ENCODE measurements at places on chromosomes 1 and 21.

DNA sequence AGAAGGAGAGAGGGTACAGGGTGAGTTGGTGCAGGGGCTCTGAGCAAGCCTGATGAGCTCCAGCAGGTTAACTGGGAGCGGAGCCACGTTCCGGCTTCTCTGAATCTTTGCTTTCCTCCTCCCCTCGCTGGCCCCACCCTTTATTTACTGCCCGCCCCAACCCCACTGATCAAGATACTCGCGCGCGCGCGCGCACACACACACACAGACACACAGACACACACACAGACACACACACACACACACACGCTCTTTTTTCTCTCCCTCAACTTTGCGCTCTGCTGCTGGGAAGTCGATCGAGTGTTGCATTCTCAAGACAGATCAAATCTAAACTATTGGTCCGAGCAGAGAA is at the start of gene GRIK1:
TSS of gene GRIK1 (minus strand) at position 73 of the 352 bp plus-strand sequence.
- no peak for DNase-seq

DNA sequence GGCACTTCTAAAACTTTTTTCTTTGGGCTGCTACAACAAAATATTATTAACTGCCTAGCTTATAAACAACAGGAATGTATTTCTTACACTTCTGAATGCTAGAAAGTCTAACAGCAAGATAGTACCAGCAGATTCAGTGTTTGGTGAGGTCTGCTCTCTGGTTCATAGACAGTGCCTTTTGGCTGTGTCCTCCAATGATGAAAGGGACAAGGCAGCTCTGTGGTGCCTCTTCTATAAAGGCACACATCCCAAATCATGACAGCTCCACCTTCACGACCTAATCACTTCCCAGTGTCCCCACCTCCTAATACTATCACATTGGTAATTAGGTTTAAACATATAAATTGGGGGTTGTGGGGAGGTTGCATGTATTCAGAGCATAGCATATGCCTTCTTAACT is 9.5 kb downstream of the CFH start:
- no peak for DNase-seq

DNA sequence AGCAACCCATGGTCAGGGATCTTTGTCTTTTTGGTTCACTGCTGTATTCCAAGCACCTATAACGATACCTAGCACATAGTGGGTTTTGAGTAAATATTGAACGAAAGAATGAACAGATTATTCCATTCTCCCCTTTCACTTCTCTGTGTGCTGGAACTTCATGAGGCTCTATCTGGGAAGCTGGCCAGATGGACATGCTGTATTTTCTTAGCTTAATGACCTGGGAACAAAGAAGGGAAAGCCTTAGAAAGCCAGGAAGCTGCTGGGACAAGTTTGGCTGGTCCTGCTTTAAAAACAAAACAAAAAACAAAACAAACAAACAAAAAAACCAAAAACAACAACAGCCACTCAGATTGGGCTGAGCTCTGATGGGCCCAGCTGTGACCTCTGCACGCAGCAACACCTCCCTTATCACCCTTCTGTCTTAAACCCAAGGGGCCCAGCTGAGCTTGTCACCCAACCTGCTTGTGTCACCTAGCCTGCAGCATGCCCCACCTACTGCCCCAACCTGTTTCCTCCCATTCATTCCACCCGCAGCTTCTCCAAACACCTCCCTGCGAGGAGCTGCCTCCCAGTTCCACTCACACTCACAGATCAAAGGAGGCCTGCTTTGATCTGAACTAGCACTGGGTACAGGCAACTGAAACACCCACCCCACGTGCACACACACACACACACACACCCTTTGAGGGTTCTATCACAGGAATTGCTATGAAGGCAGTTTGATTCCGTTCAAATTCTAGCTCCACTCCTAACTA is 37.1 kb downstream of the SLC30A1 start:
- DNase-seq, result no peak

- no peak for DNase-seq
Observed at GRCh38 chr1:209862391-209863356, 34.9 kb downstream of the UTP25 start.

DNA sequence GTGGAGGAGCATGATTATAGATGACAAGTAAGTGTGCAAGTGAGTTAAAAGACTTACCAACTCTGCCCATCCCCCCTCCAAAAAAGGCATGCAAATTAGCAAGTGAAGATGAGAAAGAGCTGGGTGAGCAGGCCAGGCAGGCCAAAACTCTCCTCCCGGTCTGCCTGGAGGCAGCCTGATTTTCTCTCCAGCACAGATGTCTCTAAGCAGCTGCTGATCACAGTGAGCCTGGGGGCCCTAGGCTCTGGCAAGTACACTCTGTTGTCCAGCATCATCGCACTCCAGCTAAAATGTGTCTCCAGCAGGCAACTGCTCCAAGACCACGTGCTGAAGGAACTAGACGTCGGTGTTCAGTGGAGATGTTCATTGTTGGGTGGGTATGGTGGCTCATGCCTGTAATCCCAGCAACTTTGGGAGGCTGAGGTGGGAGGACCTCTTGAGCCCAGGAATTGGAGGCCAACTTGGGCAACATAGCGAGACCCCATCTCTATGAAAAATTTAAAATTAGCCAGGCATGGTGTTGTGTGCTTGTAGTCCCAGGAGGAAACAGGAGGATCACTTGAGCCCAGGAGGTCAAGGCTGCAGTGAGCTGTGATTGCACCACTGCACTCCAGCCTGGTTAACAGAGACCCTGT is 56.7 kb upstream of the PUM1 start:
- no peak for DNase-seq

DNA sequence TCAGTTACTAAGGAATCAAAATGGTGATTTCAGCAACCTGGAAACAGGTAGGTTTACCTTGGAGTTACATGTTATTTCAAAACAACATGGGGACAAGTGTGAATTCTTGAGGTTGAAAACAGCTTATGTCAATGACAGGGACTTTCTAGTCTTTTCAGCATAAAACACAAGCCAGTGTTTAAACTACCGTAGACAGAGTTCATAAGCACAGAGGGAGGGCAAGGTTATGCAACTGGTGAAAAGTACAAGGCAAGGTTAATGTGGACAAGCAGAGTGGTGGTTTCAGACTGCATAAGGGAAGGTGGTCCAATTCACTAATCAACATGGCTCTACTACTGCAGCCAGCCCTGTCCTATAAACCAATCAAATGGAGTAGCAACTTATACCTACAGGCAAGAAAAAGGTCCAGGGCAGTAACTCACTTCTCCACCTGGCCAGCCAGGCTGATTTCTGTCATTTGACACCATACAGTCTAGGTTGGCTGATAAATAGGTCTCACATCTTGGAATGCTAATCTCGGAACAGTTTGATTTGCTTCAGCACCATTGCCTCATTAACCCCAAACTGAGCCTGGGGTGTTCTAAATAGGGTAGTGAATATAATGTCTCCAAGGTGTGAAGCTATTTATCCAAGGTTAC is 250.3 kb upstream of the PROX1 start:
- no peak for DNase-seq

Measured in stimulated activated CD8-positive, alpha-beta memory T cell treated with anti-CD3 and anti-CD28 coated beads, Interleukin-7, amount 100 ng/mL, for 1 hour (primary cell).